Adrenal gland (tissue), 19 donors: ENCODE measurements at places on chromosomes 16 and 17. TPM values are rescaled to one million over a fixed set of nuclear protein-coding genes. Genes with fewer than 3 reads are reported as not detected.

GRCh38 chr17:69434164-69434579 is 19.7 kb downstream of the MAP2K6 start:
- no peaks in the 10 kb centered on the region for H3K4me1 ChIP-seq
- H3K27me3 ChIP-seq: no peaks in the 10 kb centered on the region
- no peak overlapping the region for H3K4me3 ChIP-seq
- DNase-seq: no peak
- H3K36me3 ChIP-seq: no peaks in the 10 kb centered on the region

DNA sequence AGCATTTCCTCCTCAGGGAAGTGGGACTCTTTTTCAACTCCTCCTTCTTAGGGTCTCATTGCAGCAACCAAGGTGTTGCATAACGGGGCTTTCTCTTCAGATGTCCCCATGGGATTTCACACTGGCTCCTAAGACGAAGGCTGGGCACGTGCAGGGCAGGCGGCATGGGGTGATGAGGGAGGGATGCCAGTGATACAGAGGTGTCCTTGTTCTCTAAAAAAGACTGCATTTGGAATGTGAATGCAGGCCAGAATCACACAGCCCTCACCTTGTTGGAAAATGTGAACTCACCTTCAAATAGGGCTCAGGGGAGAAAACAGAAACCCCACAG is 105.6 kb downstream of the XYLT1 start:
- peaks cover 20% of the 10 kb centered on the region for H3K4me1 ChIP-seq
- H3K27me3 ChIP-seq: no peaks in the 10 kb centered on the region
- peak overlapping the region; percentile 20 for H3K27ac ChIP-seq
- no peak overlapping the region for H3K4me3 ChIP-seq
- H3K36me3 ChIP-seq: no peaks in the 10 kb centered on the region

The KRT33A gene
- not detected for polyA plus RNA-seq

DNA sequence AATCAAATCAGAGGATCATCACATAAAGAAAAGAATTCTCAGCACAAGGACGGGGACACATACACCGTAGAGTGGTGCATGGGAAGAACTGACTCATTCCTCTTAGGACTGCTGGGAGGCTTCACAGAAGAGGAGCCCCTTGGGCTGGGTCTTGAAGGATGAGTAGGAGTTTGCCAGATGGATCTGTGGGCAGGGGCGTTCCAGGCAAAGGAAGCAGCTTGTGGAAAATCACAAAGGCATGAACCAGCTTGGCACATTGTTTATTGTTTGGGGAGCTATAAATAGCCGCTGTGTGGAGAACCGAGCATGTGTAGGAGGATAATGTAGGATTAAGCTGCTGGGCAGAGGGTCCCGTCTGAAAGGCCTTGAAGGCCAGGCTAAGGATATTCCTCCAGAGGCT is 5.1 kb upstream of the SLC16A11 start:
- no peak overlapping the region for H3K27ac ChIP-seq
- no peaks in the 10 kb centered on the region for H3K36me3 ChIP-seq
- H3K27me3 ChIP-seq: peaks cover 1% of the 10 kb centered on the region
- DNase-seq: no peak
- peaks cover 5% of the 10 kb centered on the region for H3K4me1 ChIP-seq
- no peak overlapping the region for H3K4me3 ChIP-seq

The CIITA gene
- polyA plus RNA-seq: 7.9 TPM

- no peaks in the 10 kb centered on the region for H3K4me1 ChIP-seq
- no peak for DNase-seq
- H3K36me3 ChIP-seq: no peaks in the 10 kb centered on the region
- no peak overlapping the region for H3K27ac ChIP-seq
- no peaks in the 10 kb centered on the region for H3K27me3 ChIP-seq
Measured at GRCh38 chr16:5108505-5109158, 11.0 kb upstream of the EEF2KMT start.

DNA sequence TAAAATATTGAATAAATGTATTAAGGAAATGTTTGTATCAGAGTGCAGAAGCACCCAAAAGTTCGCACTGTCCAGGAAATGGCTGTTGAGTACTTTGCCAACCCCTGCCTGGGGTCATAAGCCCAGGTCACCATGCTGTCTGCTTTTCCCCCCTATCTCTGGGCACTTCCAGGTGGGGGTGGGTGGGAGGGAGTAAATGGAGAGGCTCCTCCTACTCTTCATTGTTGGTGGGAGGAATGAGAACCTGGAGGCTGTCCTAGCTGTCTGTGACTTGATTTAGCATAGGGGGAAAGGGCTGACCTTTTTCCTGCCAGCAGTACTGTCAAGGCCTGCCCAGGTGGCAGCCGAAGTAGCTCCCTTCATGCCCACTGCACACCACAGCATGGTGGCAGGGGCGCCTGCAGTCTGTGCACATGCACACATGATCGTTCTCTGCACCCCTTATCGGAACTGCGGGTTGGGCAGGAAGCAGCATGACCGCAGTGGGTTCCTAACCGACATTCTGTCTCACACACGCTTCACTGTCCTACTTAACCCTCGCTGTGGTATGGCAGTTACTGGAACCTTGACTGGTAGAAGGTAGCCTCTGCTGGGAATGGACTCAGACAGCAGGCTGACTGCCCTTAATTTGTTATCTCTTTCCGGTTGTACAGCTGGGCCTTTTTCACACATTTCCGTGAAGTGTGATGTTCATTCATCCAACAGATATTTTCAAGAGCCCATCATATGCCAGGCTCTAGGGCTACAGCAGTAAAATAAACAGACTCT is 41.5 kb downstream of the LDHD start:
- H3K36me3 ChIP-seq: no peaks in the 10 kb centered on the region
- no peaks in the 10 kb centered on the region for H3K27me3 ChIP-seq
- H3K27ac ChIP-seq: no peak overlapping the region
- DNase-seq: peak; percentile 21

The CFAP20 gene
- 17.1 TPM for polyA plus RNA-seq

The CA5A gene
- not detected for polyA plus RNA-seq

DNA sequence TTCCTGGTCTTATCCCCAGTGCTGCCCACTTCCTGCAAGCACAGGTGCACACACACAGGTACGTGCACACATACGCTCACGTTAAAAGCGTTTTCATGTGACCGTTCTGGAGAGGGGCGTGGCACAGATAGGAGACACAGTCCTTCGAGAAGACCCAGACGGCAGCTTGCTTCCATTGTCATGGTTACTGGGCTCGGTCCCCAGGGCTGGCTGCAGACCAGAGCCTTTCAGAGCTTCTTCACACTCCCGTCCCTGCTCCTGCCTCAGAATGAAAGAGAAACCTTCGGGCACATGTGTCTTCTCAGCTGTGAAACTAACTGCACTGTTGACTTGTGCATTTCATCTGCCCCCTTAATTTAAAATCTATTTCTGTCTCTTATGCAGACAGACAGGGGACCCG is 154.2 kb downstream of the PITPNC1 start:
- H3K27me3 ChIP-seq: no peaks in the 10 kb centered on the region
- H3K36me3 ChIP-seq: no peaks in the 10 kb centered on the region
- peak; percentile 69 for DNase-seq
- peaks cover 38% of the 10 kb centered on the region for H3K4me1 ChIP-seq

DNA sequence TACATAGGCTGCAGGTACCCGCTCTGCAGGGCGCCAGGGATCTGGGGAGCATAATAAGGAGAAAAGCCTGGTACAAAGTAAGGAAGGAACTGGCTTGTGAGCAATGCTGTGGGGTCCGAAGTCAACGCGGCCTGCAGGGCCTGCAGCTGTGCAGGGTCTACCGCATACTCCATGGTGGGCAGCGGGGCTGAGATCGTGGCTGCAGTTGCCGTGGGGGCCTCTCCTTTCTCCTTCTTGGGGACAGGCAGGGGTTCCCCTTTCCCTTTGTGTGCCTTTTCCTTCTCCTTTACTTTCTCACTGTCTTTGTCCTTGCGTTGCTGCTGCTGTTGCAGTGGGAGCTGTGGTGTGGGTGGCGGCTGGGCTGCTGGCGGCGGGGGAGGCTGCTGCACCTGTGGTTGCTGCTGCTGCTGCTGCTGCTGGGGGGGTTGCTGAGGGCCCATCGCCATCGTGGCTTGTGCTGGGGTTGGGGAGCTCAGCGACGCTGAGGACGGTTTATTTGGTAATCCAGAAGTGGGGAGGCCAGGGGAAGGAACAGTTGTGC is 259.6 kb downstream of the ZFHX3 start:
- H3K36me3 ChIP-seq: peaks cover 6% of the 10 kb centered on the region
- DNase-seq: no peak
- no peaks in the 10 kb centered on the region for H3K4me1 ChIP-seq
- H3K4me3 ChIP-seq: peak overlapping the region; percentile 63
- no peaks in the 10 kb centered on the region for H3K27me3 ChIP-seq

The MFSD6L gene
- polyA plus RNA-seq: 0.13 TPM

The ZSCAN10 gene
- polyA plus RNA-seq: 0.13 TPM

DNA sequence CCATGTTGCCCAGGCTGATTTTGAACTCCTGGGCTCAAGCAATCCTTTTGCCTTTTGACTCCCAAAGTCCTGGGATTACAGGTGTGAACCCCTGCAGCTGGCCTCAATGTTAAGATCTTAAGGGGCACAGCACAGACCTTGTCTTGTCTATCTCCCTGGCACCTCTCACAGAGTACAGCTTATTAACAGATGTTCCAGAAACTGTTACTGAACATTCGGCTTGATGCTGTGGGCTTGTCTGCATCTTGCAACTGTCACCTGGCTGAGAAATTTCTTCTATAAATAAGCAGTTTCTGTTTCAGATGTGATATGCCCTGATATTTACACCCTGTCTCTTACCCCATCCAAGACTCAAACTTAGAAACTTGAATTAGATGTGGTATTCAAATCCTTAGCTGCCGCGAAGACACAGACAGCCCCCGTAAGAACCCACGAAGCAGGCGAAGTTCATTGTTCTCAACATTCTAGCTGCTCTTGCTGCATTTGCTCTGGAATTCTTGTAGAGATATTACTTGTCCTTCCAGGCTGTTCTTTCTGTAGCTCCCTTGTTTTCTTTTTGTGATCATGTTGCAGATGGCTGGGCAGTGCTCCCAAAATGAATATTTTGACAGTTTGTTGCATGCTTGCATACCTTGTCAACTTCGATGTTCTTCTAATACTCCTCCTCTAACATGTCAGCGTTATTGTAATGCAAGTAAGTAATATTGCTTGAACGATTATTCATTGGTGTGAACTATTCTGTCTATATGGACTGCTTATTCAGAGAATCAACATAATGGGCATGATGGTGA is at the start of gene TNFRSF17:
Gene TNFRSF17 (plus strand): TSS at position 450 of the 791 bp plus-strand sequence. CDS start 115 bp downstream, at position 565.
- no peak within 1 kb of the TSS for H3K27ac ChIP-seq
- no peaks in the 10 kb centered on the region for H3K36me3 ChIP-seq
- no peak for DNase-seq
- H3K4me3 ChIP-seq: no peak within 1 kb of the TSS
- H3K27me3 ChIP-seq: no peaks in the 10 kb centered on the region

- H3K4me3 ChIP-seq: no peak overlapping the region
- no peak overlapping the region for H3K27ac ChIP-seq
- H3K36me3 ChIP-seq: no peaks in the 10 kb centered on the region
Measured at GRCh38 chr16:68802190-68802589, 41.1 kb upstream of the TANGO6 start.

GRCh38 chr16:54096607-54097006 is 190.0 kb downstream of the IRX3 start:
- H3K27me3 ChIP-seq: no peaks in the 10 kb centered on the region
- H3K27ac ChIP-seq: no peak overlapping the region
- H3K4me3 ChIP-seq: no peak overlapping the region
- no peak for DNase-seq

DNA sequence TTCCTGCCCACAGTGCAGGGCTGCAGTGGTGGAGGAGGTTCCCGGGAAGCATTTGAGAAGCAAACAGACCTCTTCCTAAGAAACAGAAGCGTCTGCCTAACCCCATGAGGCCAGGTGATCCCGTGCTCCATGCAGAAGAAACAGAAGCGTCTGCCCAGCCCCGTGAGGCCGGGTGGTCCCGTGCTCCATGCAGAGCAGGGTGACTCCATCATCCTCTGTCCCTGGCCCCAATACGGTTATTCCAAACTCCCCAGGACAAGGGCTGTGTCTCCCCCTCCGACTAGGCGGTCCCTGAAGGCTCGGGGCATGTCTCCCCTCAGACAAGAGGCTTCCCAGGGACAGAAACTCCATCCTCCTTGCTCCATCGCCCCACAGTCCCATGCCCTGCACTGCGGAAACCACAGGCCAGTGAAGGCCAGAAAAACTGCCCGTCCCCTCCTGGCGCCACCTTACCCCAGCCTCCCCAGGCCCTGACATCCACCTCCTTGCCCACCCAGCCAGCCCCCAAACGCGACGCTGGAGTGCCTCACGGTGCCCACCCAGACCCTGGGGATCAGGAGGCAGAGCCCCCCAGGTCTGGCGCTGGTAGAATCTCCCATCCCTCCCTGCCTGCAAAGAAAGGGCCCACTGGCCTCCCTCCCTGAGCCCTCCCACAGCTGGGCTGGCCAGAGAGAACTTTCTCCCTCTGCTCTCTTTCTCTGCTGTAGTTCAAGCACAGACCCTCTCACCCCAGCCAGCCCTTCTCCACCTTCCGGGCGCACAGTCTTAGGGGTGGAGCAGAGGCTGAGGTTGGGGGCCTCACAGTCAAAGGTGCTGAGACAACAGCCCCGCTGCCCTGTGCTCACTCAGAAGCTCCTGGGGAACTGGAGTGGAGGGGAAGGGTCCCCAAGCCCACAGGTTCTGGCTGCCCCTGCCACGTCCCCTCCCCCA is 30.6 kb upstream of the KRT17 start:
- no peaks in the 10 kb centered on the region for H3K27me3 ChIP-seq
- H3K4me3 ChIP-seq: no peak overlapping the region
- H3K36me3 ChIP-seq: no peaks in the 10 kb centered on the region
- H3K27ac ChIP-seq: no peak overlapping the region

The CCT6B gene
- polyA plus RNA-seq: 14.3 TPM

The LRRC37A gene
- polyA plus RNA-seq: 1.1 TPM

The HSD11B2 gene
- 3.5 TPM for polyA plus RNA-seq

The SOX9 gene
- 3.0 TPM for polyA plus RNA-seq

DNA sequence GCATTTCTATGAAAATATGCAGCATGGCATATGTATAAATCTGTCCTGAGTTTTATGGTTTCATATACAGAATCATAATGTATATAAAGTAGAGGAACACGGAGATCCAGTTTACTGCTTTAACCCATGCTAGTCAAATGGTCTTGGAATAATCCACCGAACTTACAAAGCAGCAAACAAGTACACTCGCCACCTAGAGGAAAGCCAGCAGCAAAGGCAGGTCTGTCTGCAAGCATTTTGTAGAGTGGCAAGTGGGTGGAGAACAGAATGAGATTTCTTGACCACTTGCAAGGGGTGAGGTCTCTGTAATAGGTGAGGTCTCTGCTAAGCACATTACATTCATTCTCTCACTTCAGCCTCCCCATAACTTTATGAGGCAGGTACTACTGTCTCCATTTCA is 308.3 kb downstream of the CA10 start:
- H3K27ac ChIP-seq: no peak overlapping the region
- DNase-seq: no peak
- no peaks in the 10 kb centered on the region for H3K4me1 ChIP-seq
- H3K4me3 ChIP-seq: no peak overlapping the region

The CORO1A gene
- 56.2 TPM for polyA plus RNA-seq

GRCh38 chr17:12599186-12599920 is 66.3 kb upstream of the MYOCD start:
- H3K27me3 ChIP-seq: no peaks in the 10 kb centered on the region
- H3K36me3 ChIP-seq: no peaks in the 10 kb centered on the region
- H3K27ac ChIP-seq: no peak overlapping the region
- no peak for DNase-seq

The SPATA2L gene
- polyA plus RNA-seq: 0.20 TPM
